Inflammatory macrophage treated with lipopolysaccharide for 1 hour (primary cell): ENCODE measurements at places on chromosomes 3 and 15.

GRCh38 chr3:126939338-126939718, 43.6 kb upstream of the PLXNA1 start:
- no peak for DNase-seq

DNA sequence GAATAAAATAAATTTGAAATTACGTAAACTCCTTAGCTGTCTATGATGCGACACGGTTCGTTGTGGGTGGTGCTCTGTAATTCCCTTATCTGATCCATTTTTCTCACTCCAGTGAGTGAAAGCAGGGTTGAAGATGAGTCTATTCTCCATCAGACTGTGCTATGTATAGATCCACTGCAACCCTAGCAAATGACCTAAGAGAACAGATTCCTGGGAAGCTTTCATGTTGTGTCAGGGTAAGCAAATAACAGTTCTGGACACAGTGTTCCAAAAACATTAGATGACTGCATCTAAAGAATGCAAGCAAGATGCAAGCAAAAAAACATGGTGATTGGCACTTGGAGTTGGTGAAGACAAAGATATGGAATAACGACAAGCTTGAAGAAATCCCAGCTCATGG, 239.3 kb downstream of the SLC9A9 start:
- DNase-seq, result no peak

DNA sequence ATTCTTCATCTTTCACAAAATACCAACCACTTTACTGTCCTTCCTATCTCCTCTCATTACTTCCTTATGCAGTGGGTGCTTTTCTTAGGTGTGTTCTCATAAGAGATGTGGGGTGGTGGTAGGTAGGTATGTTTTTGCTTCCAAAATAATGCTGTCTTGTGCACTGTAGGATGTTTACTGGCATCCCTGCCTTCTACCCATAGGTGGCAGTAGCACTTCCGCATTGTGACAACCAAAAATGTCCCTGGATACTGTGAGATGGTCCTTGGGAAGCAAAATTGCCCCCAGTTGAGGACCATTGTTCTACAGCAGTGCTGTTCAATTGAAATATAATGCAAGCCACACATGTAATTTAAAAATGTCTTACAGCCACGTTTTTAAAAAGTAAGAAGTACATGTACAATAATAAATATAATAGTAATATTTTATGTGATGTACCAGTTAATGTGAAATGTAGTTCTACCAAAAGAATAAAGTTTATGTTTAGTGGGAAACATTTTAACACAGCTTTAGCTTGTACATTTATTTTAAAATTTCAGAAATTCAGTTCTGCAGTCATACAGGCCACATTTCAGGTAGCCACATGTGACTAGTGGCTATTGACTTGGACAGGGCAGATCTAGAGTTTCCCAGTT, 75.2 kb downstream of the NEO1 start:
- peak; percentile 18 for DNase-seq

- DNase-seq, result no peak
These were observed 61.1 kb downstream of the DIPK2A start for GRCh38 chr3:144032531-144033239.

GRCh38 chr3:29488922-29489321, 208.1 kb downstream of the RBMS3 start:
- DNase-seq, result no peak

DNA sequence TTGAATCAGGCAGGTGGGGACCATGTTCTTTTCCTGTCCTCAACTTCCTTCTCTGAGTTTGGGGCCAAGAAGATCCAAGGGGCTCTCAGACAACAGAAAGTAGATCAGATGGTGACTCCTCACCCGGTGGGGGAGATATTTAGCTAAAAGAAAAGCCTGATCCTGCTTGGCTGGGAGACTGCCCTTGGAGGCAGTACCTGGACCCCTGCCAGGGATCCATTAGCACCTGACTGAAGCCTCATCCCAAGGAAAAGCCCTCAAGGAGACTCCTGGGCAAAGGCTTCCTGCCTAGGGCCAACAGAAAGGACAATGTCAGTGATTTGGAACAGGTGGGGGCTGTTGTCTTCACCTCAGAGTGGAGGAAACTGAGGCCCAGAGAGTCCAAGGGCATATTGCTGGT, 33.5 kb upstream of the HHATL start:
- DNase-seq, result no peak

- DNase-seq, result peak; percentile 49
These were observed 416 bp upstream of the CORO2B start for GRCh38 chr15:68578175-68578979.

- peak; percentile 80 for DNase-seq
These were observed 314.7 kb downstream of the LPP start for GRCh38 chr3:188468662-188469061.

GRCh38 chr15:90097475-90097874, 4.8 kb downstream of the IDH2 start:
- peak; percentile 35 for DNase-seq

GRCh38 chr15:42724276-42724675, 12.7 kb downstream of the CDAN1 start:
- no peak for DNase-seq
